AG20443 (cell line): ENCODE measurements at places on chromosomes 11 and 22.

DNA sequence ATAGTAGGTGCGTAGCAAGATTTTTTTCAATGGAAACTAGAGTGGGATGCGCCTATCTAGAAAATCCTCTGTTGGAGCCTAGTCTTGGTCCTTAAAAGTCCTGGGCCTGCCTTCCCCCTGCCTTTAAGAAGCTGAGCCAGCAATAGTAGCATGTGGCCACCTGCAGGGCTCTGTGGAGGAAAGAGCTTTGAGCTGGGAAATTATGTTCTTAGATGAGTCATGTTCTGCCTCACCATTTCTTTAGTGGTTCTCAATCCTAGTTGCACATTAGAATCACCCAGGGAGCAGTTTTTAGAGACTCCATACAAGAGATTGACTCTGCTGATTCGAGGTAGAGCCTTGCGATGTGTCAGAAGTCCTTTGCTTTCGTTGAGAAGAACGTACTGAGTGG lies 133.5 kb downstream of the COMMD9 start:
- DNase-seq = peak; percentile 50

- no peak for DNase-seq
Measured at GRCh38 chr22:20586403-20586745, 79.0 kb downstream of the MED15 start.

GRCh38 chr11:69040051-69040450 lies 8.7 kb upstream of the TPCN2 start:
- no peak for DNase-seq

DNA sequence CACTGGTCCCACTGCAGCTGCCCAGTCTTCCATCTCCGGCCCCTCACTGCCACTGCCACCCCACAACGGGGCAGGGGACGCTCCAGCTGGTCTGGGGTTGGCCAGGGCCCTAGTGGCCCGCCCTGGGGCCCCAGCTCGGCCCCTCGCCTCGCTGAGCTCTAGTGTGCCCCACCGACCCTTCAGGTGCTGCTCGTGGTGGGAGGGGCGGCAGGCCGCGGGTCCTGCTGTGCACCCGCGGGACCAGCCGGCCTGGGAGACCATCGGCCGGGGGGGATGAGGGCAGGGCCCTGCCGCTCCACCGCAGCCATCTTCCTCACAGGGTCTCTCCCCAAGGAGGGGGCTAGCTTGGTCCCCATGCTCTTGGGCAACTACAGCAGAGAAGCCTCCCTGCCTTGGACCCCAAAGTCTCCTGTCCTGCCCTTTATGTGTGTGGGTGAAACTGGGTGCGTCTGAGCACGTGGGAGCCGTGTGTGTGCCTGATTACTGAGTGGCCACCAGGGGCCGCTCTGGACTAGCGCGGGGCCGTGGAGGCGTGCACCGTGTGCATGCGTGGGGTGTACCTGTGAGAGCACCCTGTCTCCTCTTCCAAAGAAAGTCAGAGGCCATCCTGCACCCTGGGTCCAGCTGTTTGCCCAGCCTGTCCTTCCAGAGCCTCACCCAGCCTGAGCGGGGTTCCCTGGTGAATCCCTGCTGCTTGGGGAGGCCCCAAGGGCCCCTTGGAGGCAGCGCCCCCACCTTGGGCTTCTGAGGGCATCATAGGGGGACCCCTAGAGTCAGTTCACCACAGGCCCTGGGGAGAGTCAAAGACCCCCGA lies 6.0 kb upstream of the ACR start:
- DNase-seq = peak; percentile 80

DNA sequence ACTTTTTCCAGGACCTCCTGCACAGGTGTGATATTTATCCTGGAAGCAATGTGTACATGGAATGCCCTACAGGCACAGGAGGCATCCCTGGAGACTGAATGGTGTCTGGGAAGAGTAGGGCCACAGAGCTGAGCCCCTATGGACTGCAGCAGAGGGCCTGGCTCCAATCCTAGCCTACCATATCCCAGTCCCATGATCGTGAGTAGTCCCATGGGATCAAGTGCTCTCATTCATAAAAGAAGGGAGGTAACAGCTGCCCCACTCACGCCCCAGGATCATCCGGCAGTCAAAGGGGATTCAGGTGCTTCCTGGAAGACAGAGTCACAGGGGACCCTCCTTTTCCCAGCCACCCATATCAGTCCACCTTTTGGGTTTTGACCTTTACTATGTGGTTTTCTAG lies 24.0 kb downstream of the ANKK1 start:
- no peak for DNase-seq

DNA sequence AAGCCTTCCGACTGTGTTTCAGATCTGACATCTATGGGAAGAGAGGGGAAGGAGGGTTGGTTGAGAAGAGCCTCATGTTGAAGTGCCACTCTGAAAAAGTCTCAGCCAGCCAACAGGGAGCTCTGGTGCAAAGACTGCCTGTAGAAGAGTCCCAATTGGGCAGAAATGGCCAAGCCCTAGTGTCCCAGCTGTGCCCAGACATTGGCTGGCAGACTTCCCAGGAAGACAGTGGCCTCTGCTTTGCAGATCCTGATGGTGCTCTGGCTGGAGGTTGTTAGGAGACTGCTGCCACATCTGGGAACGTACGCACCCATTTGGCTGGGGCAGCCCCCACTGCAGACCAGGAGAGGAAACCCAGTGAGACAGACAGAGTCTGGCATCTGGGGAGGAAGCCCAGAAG lies 3.2 kb upstream of the PLA2G3 start:
- no peak for DNase-seq

DNA sequence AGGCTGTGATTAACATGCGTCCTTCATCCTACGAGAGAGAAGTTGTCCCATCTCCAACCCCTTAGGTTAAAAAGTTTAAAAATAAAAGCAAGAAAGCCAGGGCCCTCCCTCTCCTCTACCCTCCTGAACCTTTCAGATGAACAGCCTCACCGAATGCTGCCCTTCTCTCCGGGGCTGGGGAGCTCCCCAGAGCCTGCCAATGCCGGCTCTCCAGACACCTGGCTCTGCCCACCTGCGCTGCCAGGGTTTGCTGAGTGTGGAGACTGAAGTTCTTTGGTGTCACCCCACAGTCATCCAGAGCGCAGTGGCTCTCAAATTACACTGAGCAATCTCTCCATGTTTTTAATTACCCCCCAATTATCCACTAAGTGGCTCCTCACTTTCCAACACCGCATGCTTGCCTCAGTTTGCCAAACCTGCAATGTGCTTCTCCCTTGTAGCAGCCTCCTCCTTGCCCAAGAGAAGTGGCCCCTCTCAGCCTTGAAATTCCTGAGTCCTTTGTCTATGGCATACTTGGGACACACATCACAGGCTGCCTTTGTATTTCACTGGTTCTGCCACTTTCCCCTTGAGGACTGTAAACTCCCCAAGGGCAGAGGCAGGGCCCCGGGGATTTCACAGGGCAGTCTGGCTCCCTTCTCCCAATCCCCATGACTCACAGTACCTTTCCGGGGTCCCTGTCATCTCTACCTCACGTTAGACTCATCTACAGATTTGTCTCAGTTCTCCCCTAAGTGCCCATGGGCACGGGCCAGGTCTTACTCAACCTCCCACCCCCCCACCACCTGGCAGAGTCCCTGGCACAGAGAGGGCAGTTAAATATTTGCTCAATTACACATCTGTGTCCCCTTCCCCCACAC lies 2.0 kb downstream of the MYH9 start:
- DNase-seq = no peak

GRCh38 chr22:27460591-27461347 lies 340.8 kb downstream of the MN1 start:
- peak; percentile 81 for DNase-seq

DNA sequence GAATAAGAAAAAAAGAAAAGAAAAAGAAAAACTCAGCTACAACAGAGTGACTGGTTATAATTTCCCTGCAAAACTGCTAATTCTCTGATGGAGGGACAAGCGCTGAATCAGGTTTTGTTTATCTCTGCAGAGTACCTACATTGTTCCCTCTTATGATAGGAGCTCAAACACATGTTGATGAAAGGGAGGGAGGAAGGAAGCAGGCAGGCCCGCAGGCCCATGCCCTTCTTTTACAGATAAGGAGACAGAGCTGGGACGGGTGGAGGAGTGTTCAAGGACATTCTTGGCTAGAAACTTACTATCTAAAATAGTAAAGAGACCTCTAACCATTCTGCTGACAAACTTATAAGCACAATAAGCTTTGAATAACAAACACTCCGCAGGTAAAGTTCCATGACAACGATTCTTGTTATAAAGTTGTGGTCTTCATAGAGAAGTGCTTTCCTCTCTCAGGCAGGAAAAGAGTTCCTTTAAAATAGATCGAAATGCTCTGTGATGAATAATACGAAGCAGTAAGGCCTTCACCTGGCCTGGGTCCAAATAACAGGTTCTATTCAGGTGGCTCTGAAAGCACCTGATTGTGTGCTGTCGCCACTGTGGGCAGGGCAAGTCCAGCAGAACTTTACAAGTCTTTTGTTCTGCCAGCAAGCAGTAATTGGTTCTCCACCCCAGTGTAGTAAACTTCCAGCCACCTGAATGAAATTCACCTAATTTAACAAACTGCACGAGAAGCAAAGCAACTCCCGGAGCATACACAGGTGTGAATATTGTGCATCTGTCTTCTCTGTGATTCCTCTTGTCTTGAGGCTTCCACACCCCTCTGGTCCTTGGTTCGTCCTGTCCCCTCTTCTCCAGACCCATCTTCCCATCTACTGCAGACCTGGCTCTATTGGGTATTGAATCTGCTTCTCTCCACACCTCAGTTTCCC lies 15.3 kb upstream of the MICAL2 start:
- DNase-seq = no peak

DNA sequence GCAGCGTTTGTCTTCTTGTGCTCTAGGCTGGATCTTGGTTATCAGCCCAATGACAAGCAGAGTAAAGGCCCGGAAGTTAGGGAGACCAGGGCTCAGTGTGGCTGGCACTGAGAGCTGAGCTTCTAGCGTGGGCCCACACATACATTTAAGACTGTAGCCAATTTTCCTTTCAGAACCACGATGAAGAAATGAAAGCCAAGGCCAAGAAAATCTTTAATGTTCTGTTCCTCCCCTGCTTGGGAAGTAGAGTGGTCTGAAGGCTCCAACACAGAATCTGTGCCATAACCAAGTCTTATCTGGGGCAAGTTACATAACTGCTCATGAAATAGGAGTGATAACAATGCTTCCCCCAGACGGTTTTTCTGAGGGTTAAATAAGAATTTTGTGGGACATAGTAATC lies 4.7 kb upstream of the ST3GAL4 start:
- no peak for DNase-seq
